ENCODE measurements at places on chromosomes 16 and 17.

DNA sequence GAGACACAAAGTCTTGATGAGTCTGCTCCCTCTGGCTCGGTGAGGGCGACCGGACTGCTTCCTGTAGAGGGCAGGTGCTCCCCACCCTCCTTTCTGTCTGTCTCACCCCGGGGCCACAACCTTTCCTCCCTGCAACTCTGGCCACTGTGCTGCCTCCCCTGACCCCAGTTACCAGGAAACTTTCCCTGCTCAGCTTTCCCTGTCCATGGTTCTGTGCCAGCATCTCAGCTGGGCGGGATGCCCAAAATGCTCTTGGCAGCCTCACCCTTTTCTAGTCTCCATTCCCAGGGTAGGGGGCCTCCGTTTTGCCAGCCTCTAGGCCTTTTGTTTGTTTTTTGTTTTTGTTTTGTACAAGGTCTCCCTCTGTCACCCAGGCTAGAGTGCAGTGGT is 1.4 kb downstream of the PLD2 start:
- peak; percentile 52 for DNase-seq

DNA sequence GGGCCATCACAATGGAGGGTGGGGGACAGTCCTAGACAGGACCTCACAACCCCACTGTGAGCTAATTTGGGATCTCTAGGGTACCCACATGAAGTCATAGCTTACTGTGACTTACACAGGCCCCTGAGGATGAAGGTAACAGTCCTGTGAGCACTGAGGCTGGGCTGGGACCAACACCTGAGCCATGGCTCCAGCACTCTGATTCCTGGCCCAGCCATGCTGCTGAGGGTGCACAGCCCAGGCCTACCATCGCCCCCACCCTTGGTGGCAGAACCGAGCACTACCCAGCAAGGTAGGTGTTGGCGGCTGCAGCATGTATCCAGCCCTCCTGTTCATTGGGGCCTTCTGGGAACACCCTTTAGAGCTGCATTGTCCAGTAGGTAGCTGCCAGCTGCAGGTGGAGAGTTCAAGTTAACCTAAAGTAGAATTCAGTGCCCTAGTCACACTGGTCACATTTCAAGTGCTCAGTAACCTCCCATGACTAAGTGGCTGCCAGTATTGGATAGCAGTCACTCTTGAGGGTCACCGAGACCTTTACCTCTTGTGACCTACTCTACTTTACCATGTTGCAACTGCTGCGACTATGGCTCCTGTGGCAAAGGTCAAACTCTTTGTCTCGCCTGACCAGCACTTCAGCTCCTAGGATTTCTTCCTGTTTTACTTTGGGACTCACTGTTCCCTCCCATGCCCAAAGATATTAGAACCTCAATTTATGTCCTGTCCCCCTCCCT is 11.6 kb downstream of the AKAP1 start:
- no peak for DNase-seq

DNA sequence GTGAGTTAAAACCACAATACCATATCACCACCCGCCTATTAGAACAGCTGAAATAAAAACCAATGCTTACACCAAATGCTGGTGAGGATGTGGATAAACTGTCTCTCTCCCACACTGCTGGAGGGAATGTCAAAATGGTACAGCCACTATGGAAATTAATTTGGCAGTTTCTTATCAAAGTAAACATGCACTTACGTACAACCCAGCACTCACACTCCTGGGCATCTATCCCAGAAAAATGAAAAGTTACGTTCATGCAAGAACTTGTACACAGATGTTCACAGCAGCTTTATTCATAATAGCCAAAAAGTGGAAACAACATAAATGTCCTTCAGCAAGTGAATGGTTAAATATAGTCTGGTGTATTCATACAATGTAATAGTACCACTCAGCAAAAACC is 173.2 kb upstream of the MYOCD start:
- DNase-seq: no peak

- DNase-seq: no peak
Measured at GRCh38 chr16:70696952-70697593, 11.2 kb upstream of the MTSS2 start.

- DNase-seq: no peak
Measured at GRCh38 chr16:88770461-88771293, 14.3 kb downstream of the PIEZO1 start.

- peak; percentile 85 for DNase-seq
Measured at GRCh38 chr17:38508954-38509771, 80.9 kb downstream of the ARHGAP23 start.

GRCh38 chr17:77670173-77670572 is 288.3 kb upstream of the TNRC6C start:
- no peak for DNase-seq

GRCh38 chr16:28146536-28146935 is 65.2 kb downstream of the XPO6 start:
- DNase-seq: no peak

DNA sequence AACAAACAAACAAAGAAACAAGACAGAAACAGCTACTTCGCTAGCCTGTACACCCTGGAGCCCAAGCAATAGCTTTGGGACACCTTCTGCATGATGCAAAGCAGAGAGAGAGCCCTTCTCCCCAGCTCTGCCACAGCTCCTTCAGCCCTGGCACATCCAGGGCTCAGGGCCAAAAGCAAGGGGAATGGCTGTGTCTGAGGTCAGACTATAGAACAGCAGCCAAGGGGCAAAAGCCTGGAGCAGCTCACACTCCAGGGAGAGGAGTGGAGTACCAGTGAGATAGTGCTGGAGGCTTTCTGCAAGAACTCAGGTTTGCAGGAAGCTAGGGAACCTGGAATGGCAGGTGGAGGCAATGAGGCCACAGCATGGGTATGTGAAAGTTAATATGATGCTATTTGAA is 11.6 kb upstream of the SEPHS2 start:
- no peak for DNase-seq

GRCh38 chr17:40063901-40064531 is 1.3 kb downstream of the THRA start:
- DNase-seq: no peak

- no peak for DNase-seq
Measured at GRCh38 chr16:19980632-19981265, 92.9 kb downstream of the GPR139 start.

DNA sequence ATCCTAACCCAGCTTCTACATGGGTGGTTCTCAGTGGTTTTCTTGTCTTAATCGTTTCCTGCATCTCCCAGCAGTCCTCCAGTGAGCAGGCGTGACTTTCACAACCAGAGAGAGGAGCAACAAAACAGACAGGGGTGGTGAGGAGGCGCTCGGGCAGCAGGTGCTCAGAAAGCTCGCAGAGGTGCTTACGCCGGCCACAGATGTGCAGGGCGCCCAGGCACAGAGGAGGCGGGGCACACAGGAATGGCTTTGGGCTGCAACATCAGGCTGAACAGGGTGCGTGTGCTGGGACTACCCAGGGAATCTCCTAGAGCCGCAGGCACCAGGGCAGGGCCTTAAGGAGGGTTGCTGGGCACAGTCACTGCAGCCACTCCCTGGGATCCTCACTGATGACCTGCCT is 32.6 kb downstream of the KLHDC4 start:
- no peak for DNase-seq

DNA sequence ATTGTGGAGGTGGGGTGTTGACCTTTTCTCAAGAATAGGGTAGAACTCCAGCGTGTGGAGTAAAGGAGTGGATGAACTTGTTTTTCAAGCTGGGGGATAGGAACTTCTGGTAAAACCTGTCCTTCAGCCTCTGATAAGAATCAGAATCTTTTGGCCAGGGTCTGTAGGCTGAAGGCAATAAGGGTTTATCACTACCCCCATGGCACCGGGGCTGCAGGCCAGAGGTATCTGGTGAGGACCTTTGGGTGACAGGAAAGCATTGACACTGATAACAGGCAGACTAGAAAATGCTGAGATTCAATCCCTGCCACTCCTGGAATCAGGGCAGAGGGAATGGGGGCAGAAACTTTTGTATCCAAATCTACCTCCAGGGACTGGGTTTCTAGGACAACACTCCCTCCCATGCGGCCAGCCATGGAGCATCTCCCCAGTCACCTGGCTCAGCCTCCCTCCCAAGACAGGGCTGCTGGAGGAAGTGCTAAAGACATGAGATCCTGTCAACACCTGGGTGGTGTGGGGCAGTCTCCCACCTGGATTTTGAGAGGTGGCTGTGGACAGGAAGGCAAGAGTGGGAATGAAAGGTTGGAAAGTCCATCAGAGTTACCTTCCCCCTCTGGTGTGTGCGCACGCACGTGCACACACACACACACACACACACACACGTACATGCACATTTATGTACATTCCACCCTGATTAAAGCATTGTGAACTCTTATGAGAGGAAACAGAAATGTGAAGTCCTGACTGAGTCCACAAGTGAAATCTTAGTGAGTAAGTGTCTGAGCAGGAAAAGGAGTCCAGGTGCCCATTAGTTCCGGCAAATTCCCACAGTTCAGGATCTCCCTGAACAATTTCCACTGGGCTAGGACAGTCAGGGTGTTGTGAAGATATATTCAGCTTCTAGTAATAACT is 53.1 kb upstream of the MARCHF10 start:
- no peak for DNase-seq

DNA sequence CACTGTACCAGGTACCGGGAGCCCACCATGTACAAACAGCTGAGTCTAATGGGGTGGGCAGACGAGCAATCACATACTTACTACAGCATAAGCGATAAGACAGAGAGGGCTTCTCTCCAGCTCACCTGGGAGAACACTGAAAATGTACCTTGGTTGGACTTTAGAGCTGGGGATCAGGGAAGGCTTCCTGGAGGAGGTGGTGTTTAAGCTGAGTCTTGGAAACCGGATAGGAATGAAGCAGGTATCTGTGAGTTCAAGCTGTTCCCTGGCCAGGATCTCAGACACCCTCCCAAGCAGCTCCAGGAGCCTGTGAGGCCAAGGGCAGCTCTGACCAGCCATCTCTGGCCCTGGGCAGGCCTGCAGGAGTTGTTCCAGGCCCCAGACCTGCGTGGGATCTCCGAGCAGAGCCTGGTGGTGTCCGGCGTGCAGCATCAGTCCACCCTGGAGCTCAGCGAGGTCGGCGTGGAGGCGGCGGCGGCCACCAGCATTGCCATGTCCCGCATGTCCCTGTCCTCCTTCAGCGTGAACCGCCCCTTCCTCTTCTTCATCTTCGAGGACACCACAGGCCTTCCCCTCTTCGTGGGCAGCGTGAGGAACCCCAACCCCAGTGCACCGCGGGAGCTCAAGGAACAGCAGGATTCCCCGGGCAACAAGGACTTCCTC is 8.0 kb upstream of the SERPINF1 start:
- no peak for DNase-seq

DNA sequence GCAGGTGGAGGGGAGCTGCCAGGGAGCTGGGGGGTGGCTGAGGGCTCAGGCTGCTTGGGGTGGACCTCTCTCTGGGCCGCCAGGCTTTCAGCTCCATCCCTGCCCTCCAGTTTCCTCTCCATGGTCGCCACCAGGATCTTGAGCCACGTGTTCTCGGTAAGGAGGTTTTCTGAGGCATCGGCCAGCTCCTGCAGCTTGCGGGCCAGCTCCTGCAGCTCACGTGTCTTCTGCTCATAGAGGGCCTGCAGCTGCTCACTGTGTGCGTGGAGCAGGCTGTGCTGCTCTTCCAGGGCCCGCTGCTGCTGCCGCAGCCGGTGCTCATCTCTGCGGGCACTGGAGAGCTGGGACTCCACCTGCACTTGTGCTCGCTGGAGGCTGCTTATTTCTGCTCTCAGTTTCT is 11.0 kb downstream of the SNN start:
- peak; percentile 42 for DNase-seq

All from right forelimb (tissue), 1 donor.